ENCODE measurements at places on chromosomes 6 and 20.

DNA sequence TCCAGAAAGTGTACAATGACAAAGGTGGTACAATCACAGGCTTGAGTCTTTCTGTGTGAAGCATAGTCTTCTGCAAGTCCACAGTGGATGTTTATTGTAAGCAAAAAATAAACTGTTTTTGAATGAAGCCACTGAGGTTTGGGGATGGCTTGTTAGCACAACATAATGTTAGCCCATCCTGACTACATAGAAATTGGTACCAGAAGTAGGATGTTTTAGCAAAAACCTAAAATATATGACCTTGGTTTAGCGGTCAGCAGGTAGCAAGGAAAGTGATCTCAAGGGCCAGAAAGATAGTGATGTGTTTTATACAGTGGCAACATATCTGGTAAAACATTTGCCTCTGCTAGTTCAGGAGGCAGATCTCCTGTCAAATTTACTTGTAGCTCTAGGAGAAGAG, 15.8 kb downstream of the PLAGL1 start:
- DNase-seq = no peak

DNA sequence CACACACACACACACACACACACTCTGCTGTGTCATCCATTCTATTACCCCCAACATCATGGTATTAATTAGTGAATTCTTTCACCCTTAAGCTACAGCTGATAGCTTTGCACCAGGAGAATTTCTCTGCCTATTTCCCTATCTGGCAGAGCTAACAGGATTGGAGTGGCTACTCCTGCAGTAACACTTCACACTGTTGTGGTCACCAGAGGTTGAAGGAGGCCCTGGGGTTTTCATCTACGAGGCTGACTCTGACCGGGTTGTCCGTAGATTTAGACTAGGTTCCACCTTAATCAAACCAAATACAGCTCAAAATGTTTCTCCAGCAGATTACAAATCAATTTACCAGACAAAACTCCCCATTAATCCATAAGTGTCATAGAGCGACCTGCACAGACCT, 69.2 kb upstream of the RIPOR2 start:
- no peak for DNase-seq

DNA sequence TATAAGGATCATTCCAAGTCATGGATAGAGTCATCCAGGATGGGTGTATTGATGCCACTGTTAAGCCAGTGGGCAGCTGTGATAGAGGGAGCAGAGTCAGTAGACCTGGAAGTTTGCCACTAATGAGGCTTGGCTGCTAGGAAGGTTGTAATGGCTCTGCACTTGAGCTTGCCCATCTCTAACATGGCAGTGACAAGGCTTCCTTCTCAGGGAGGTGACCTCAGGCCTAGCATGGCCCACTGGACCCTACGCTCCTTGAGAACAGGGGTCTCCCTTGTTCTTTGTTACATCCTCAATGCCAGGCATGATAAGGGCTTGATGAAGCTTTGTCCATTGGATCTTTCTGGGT, 155.1 kb downstream of the CD83 start:
- no peak for DNase-seq

DNA sequence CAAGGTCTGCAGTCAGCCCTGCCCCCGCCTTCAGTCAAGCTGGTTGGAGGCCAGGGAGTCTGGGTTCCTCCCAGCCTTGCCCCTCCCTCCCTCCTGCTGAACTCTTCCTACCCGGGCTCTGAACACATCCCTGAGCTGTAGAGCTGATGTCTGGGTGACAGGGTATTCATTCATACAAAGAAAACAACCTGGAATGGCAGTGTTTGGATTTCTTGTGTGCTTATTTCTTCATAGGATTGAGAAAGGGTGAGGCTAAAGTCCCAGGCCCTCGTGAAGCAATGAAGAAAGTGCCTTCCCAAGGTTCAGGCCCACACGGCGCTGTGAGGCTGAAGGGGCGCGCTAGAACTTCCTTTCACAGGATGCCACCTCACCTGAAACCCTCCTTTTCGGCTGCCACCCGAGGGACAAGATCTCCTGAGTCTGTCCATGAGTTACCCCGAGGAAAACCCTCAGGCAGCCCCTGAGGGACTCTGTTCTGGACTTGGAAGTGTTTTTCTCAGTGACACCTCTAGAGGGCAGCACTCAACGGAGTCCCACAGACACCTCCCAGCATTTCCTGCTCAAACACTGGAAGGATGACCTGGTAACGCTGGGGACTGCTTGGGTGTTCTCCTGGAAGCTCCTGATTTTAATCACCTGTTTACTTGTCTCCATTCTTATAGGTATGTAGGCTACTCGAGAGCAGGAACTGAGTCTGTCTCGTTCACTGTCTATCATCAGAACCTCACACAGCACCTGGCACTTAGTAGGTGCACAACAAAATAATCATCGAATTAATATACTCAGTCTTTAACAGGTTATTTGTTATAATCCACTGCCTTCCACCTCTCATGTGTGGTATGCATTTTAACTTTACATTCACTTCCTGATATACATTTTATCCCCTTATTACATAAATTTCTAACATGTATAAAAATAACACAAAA, 11.8 kb upstream of the GSTA1 start:
- DNase-seq = no peak

DNA sequence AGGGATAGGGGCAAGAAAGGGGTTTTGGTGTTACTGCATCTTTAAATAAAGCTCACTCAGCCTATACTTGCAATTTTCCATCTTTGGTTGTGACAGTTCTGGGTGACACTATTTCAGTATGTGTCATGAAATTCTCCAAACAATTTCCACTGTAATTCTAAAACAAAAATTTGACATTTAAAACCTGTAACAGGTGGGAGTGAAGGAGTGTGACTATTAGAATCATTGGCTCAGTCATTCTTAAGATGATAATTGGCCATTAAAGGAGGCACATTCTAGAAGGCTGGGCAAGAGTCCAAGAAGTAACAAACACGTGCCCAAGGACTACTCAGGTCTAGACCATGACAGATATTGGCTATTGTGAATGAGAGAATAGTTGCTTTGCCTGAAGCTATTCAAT, 153.3 kb upstream of the ARG1 start:
- no peak for DNase-seq

Measured in stimulated activated CD8-positive, alpha-beta memory T cell treated with anti-CD3 and anti-CD28 coated beads, Interleukin-4, amount 100 ng/mL, for 4 hours (primary cell).